NCI-H2029 treated with DMSO at 0.1 percent for 48 hours (cell line): ENCODE measurements at places on chromosomes 12 and 14.

DNA sequence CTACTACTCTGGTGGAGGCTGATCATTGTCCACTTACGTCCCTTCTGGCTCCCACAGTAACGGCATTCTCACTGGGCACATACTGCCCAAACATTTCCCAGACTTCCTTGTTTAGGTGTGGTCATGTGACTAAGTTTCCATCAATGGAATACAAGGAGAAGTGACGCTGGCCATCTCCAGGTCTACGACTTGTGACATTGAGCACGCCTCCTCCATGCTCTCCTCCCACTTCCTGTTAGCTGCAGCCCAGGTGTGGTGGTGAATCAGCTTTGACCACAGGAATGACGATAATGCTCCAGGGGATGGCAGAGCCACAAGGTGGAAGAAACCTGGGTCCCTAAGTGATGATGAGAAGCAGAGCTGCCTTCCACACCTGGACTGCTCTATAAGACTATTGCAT lies 6.0 kb upstream of the SLC24A4 start:
- no peak for DNase-seq

- no peak for DNase-seq
Measured at GRCh38 chr12:1881301-1881700, 37.2 kb downstream of the CACNA2D4 start.

DNA sequence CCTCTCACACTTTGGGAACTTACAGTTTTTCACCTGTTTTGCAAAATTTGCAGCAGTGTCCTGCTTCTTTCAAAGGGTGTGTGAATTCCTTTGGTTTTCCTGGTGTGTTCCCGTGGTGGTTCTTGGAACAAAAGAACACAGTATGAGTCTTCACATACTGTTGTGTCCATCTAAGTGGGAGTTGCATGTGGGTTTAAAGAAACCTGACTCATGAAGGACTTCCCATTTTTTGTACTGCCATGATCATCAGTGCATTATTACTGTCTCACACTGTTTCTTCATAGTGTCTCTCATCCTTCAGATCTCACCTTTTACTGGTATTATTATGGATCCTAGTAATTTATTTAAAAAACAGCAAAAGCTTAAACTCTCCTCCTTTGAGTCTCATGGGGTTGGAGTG lies 3.8 kb upstream of the GZMH start:
- peak; percentile 6 for DNase-seq

- DNase-seq: no peak
Measured at GRCh38 chr12:3620856-3621255, 129.9 kb downstream of the PRMT8 start.

GRCh38 chr14:62661818-62662217 lies 383.4 kb downstream of the KCNH5 start:
- no peak for DNase-seq

DNA sequence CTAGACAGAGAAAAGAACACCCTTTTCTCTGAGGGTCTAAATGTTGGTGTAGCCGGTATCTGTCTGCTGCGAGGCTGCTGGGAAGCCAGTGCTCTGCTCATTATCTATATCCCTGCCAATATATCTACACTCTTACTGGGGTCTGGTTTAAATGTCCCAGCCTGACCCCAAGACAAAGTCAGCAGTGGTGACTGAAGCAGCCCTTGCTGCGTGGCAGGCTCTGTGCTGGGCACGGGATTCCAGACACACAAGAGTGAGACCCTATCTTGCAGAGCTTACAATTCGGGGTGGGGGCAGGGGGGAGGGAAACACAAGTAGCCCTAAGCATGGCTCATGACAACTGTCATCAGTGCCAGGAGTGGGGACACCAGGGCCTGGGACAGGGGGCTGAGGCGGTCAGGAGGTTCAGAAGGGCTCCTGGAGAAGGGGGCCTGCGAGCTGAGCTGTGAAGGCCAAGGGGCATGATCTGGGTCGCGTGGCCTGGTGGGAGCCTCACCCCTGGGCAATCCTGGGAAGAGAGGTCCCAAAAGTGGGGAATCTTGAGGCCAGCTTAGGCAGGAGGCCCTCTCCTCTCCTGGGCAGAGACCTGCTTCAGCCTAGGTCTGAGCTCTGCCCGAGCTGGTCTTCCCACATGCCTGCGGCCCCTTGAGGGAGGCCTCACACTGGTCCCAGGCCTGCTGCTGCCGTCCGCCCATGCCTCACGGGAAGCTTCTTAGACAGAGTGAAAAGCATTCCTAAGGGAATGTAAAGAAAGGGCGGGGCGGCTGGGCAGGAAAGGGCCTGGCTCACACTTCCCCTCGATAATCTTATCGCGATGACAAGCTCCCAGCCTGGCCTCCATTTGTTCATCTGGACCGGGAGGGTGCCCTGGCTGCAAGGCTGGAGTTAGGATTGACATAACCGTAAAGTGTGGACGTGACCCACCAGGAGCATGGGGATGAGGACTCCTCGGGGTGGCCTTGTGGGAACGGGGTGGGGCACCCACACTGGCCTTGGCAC lies 7.3 kb upstream of the RCOR1 start:
- no peak for DNase-seq

GRCh38 chr12:2243275-2243674 lies 190.5 kb downstream of the CACNA1C start:
- DNase-seq: no peak

DNA sequence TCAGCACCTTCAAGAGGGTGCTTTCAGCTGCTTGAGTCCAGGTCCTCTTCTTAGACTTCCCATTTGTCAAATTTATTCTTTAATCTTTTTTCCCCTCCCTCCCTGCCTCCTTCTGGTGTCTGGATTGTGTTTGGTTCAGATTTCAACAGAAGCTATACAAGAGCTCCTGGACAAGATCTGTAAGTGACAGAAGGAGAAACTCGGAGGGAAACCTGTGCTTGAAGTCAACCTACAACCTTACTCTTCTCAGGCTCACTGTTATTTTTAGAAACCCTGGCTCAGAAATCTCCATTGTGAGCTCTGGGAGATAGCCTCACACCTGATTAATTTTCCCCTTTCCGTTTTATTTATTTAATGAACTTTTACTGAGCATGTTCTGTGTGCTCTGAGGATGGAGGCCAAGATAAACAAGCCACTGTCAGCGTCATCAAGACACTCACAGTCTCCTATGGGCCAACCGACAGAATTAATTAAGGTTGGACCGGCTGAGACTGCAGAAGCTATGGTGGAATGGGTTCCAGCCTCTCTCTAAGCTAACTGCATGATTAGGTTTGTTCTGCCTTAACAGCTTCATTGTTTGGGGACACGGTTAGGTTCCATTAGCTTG lies 13.5 kb downstream of the PDE1B start:
- DNase-seq: peak; percentile 42

DNA sequence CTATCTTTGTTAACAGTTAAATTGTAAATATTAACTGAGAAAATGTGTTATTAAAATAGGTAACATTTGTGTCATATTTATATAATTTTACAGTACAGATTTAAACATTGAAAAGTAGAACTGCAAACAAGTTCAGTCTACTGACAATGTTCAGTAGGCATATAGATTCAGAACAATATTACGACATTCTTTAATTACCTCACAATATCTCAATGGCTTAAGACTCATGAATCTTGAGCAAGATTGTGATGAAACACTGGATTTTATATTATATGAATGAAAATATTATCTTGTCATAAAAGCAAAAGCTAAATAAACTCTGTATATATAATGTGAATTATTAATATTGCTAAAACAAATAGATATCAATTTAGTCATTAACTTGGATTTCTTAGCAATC lies 194.9 kb downstream of the ADAMTS20 start:
- no peak for DNase-seq

GRCh38 chr12:95291501-95291900 lies 73.9 kb downstream of the VEZT start:
- DNase-seq: no peak

- DNase-seq: no peak
Measured at GRCh38 chr12:131851741-131852550, 23.8 kb downstream of the MMP17 start.

DNA sequence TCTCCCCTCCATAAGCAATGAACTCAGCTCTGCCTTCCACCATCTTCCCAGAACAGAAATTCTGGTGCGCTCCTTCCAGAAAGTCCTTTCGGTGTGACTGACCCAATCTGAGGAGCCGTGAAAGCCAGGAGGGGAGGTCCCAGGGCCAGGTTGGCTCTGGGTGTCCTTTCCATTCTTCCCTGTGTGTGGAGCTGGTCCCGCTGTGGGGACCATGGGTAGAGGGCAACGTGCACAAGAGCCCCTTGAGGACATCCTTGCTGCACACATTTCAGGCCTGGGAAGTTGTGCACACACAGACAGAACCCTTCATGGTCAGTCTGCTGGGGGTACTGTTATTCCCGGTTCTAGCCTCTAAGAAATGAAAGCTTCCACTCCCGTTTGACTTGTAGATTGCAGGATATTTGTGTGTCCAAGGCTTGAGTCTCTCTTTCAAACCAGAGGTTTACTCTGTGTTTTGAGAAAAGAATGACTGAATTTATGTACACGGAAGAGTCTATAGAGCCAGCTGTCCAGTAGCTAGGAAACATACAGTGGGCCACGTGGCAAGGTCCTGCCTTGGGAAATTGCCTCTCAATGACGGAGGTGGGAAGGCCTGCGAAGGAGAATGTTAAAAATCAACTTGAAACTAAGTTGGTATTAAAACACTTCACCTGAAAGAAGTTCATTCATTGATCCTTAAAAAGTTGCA lies 10.1 kb downstream of the NFKBIA start:
- no peak for DNase-seq

DNA sequence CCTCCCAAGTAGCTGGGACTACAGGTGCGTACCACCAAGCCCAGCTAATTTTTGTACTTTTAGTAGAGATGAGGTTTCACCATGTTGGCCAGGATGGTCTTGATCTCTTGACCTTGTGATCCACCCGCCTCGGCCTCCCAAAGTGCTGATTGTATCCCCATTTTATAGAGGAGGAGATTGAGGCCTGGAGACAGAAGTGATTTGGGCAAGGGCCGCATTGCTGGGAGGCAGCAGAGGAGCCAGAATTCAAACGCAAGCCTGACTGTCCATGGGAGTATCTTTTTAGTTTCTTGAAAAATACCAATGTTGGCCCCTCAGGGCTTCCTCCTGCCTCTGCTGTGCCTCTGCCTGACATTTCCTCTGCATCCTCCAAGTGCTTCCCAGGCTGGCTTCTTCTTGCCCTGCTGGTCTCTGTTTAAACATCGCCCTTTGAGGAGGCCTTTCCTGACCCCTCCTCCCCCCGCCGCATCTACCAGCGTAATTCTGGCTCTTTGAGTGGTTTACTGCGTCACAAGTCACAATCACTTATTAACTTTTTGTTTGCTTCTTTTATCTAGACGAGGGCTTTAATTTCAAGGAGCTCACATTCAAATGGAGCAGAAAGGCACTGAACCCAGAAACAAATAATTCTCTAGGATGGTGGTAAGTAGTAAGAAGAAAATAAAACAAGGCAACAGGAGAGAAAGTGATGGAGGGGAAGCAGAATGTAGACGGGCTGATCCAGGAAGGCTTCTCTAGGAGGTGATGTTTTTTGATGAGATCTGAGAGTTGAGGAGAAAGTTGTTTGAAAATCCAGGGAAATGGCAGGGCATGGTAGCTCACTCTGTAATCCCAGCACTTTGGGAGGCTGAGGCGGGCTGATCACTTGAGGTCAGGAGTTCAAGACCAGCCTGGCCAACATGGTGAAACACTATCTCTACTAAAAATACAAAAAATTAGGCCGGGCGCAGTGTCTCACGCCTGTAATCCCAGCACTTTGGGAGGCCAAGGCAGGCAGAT lies 91.0 kb upstream of the MED13L start:
- DNase-seq: no peak

DNA sequence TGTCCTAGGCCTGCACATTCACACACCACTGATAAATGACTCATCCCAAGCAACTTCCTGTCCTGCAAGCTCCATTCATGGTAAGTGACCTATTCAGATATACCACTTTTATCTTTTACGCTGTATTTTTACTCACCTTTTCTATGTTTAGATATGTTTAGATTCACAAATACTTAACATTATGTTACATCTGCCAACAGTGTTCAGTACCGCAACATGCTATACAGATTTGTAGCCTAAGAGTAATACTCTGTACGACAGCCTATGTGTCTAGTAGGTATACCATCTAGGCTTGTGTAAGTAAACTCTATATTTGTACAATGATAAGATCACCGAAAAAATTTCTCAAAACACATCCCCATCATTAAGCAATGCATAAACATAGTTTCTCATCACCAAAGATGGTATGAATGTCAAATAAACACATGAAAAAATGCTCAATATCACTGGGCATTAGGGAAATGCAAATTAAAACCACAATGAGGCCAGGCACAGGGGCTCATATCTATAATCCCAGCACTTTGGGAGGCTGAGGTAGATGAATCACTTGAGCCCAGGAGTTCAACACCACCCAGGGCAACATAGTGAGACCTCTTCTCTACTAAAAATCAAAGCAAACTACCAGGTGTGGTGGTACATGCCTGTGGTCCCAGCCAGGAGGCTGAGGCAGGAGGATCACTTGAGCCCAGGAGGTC lies 20.7 kb downstream of the ATXN2 start:
- no peak for DNase-seq

DNA sequence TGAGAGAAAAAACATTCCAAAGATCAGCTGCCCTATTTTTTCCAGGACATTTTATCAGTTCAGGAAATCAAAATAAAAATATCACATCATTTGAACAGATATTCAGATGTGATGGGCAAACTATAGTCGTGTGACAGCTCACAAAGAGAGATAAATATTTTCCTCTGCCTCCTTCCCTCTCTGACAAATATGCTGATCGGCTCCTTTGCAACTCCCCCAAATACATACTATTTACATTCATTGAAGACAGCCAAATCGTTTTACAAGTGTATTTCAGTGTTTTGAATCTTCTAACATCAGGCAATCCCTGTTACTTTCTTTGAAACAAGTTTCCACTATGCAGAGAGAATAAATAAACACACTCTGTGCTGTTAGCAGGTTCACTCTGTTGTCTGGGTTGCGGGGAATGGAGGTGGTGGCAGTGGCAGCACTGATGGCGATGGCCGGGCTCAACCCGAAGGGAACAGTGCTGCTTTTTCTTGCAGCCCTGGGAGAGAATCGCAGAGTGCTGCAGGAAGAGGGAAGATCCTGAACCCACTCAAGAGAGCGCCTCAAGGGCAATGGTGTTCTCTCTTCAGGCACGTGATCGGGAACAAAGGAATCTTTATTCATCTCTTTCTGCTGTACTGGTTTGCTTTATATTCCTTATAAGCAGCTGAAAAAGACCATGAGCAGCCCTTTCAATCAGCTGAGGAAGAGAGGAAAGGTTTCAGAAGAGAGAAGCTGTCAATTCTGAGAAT lies 142.5 kb downstream of the PHLDA1 start:
- DNase-seq: no peak

DNA sequence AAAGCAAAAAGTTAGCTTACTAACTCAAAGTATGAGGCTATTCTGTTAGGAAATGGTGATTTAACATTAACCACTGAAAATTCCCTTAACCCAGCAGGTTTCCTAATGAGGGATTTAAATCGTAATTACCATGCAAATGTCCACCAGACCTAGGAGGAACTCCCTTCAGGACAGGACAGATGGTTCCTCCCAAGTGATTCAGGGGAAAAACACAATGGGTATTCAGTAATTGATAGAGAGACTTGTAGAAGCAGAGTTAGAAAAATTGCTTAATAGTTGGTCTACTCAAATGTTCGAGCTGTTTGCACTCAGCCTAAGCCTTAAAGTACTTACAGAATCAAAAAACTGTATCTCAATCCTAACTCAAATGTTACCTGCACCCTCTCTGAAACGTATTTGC lies 21.6 kb downstream of the RERGL start:
- no peak for DNase-seq
